AG09309 (cell line): ENCODE measurements at places on chromosomes 11 and 22.

DNA sequence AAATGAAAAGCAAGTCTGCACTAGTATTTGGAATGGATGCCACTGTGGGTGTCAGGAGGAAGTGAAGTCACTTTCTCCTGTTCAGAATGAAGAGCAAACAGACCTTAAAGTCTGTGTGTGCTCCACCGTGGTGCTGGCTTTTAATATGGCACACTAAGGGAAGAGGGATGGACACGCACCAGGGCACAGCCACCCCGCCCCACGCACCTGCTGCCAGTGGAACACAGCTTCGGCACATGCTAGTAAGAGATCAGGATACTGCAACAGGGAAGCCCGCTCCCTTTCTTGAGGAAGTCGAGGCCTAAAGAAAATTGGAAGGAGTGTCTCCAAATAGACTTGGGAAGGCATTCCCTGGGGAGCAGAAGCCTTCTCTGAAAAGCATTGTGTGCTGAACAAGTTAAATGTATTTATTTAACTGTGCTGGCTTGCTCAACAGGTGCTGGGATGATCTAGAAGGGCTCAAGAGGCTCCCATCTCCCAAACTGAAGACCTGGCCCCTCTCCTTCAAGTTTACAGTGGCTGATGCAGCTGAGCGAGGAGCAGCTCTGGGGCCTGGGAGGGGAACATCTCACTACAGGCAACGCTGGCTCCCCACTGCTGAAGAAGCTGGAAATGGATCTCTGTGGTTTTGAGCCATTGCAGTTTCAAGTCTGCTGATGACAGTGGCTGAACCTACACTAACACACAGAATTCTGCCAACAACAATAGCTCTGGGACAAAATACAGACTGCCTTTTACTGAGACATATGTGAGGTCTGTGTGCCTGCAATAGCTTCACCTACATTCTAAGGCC, 504.6 kb upstream of the B3GAT1 start:
- DNase-seq, result no peak

- DNase-seq, result no peak
Observed at GRCh38 chr11:64853709-64854108, 9.3 kb upstream of the CDC42BPG start.

DNA sequence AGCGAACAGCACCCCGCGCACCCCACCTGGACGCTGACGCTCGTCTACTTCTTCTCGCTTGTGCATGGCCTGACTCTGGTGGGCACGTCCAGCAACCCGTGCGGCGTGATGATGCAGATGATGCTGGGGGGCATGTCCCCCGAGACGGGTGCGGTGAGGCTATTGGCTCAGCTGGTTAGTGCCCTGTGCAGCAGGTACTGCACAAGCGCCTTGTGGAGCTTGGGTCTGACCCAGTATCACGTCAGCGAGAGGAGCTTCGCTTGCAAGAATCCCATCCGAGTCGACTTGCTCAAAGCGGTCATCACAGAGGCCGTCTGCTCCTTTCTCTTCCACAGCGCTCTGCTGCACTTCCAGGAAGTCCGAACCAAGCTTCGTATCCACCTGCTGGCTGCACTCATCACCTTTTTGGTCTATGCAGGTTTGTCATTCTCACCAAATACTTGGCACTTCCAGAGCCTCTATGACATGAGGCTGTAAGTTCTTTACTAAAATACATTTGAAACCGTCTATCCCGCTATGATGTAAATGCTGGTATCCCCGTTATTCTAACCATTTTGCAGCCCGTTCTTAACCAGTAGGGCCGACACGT, 535 bp downstream of the AQP11 start:
- no peak for DNase-seq

DNA sequence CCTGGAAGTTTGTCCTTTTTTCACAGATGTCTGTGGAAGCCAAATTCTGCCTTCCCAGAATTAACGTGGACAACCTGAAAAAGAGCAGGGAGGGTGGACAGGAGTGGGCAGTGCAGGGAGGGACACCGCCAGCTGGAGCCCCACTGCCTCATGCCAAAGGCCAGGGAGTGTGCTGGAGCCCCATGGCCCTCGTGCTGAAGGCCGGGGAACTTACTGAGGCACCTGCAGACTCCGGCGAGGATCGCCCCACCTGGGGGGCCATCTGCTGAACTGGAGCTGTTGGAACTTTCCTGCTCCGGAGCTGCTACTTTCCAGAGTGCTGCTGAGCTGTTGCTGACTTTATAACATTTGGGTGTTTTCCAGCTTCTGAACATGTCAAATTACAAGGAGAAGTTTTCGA, 35.2 kb downstream of the MOV10L1 start:
- no peak for DNase-seq

DNA sequence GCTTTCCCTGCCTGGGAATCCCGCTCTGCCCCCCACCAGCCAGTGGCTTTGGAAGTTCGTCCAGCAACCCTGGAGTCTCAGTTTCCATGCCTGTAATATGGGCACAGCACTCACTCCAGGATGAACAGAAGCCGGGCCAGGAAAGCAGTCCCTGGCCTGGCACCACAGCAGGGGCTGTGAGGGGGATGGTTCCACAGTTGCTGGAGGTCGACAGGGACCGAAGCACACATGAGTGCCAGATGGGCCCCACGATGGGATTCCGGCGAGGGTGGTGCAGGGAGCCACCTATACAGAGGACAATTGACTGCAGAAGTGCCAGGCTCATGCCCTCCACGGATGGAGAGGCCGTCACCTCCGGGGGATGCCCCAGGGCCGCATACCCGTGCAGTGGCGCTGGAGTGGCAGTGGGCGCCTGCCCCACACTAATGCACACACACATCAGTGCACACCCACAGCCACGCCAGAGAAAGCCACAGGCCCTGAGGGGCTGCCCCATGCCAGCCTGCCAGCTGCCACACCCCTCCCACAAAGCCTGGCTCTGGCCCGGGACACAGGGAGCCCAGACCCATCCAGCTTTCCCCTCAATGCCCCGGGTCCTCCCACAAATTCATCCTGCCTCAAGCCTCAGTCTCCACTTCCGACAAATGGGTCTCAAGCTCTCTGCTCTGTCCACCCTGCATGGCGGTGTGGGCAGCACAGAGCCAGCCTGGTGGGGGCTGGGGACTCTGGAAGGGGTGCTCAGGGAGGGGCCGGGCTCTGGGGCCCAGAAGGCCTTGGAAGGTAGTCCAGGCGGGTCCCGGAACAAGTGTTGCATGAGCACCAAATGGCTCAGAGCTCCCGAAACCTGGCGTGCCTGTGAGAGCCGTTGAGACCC, 9.7 kb downstream of the ASCL2 start:
- no peak for DNase-seq

DNA sequence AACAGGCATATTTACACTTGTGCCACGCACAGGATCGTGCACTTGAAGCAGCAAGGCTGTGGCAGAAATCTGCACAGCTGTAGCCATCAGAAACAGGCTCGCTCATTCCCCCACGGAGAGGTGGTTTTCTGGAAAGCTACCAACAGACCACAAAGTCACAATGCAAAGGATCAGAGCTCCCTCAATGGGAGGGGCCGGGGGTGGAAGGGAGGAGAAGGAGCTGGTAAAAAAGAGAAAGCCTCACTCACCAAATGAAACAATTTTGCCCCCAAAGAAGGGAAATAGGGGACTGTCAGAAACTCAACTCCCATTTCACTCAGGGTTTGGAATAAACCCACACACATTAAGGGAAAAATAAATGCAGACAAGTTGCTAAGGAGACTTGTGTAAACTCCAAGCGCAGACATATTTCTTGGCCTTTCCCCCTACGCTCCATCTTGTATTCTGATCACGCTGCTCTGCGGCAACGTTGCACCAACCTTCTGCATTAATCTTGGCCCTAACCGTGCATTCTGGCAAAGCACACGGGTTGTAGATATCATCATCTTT, 43.2 kb upstream of the BLID start:
- no peak for DNase-seq

DNA sequence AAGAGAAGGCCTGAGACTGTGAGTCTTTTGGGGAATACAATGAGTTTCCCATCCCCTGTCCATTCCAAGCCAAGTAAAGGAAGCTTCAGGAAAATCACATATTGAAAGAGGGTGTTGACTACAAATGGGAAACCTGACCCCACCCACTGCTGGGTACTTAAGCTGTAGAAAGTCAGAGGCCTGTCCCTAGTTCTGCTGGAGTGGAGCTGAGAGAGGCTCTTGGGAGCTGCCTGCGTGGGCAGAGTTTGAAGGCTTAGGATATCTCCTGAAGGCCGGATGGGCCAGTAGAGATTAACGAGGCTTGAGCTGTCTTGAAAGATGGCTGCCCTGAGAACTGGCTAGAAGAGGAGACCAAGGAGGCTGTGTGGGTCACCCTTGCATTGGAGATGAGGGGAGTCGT, 176.2 kb upstream of the NECTIN1 start:
- DNase-seq, result no peak

GRCh38 chr11:77019976-77020595, 14.1 kb upstream of the B3GNT6 start:
- DNase-seq, result no peak

DNA sequence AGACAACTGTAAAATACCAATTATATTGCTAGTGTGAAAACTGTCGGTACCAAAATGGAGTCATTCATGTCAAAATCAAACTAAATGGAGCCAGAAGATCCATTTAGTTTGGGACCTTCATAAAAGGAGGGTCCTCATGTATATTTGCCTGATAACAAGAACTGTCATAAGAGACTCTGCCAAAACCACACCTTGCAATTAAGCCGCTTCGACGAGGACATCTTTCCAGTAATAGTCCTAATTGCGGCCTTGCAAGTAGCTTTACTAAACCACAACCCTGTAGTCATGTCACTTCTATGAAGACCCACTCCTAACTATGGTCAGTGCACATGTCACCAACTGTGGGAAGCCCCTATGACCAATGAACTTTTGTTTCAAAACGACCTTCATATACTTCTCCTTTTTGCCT, 9.4 kb downstream of the UBQLN3 start:
- DNase-seq, result no peak

DNA sequence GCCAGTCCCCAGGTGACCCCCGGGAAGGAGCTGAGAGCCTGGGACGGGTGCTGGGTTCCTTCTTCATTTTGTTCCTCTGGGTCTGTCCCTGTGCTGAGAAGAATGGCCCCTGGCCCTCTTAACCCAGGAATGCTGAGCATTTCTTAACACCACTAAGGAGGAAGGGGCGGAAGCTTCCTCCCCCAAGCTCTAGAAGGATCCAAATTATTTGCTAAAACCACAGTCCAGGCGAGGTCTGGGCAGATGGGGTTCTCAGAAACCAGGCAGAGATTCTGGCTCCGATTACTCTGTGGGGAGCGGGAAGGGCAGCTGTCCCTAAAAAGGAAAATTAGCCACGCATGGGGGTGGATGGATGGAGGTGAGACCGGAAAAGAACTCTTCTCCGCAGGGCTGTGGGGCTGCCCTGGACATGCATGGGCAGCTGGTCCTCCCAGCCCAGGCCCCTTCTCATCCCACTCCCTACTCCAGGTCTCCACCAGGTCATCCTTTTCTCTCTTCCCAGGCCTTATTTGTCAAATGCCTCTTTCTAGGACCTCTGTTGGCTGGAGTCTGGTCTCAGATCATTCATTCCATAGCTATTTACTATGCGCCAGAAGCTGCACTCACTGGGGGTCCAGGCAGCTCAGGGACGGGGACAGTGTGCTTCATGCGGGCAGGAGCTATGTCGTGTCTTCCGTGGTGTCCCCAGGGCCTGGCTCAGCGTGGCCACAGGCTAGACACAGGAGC, 45.0 kb upstream of the MYH9 start:
- DNase-seq, result no peak
